NCI-H187 (cell line): ENCODE measurements at places on chromosomes 1 and 21.

DNA sequence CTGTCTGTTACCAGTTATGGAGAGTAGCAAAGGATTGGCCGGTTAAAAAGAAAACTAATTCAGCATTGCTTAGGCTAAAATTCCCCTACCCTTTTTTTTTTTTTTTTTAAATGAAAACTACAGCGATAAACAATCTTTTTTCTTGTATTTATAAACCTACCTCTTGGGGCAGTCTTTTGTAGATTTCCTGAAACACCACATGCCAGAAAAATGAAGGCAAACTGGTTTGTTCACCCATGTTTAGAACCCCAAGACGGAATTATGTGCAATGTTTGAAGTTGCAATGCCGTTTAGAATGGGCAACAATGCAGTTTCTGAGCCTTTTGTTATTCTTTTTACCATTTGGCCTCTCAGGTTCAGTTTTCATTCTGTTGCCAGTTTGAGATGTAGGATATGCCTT, 59.1 kb downstream of the PRDM2 start:
- DNase-seq: no peak

DNA sequence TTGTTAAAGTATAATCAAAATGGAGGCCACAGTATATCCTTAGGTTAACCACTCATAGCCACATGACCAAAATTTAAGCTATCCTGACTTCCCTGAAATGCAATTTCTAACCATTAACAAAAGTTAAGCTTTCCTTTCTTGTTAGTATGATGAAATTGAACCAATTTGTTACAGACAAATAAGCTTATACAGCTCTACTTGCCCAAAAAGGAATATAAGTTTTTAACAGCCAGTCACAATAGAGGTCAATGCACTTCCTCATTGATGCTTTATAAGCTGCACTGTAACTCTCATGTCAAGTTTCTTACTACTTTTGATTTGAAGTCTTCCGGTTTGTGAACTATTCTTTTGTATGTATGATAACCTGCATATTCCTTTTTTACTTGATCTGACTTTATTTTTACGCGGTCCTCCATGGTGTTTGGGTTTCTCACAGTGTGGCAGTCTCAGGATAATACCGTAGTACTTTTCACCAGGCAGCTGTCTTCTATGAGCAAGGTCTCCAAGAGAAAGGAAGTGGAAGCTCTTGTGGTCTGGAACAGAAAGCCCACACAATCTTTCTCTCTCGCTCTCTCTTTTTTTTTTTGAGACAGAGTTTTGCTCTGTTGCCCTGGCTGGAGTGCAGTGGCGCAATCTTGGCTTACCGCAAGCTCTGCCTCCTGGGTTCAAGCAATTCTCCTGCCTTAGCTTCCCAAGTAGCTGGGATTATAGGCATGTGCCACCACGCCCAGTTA, 331.6 kb downstream of the SRGAP2C start:
- no peak for DNase-seq

GRCh38 chr1:15623435-15623834, 6.2 kb downstream of the DDI2 start:
- DNase-seq: no peak

DNA sequence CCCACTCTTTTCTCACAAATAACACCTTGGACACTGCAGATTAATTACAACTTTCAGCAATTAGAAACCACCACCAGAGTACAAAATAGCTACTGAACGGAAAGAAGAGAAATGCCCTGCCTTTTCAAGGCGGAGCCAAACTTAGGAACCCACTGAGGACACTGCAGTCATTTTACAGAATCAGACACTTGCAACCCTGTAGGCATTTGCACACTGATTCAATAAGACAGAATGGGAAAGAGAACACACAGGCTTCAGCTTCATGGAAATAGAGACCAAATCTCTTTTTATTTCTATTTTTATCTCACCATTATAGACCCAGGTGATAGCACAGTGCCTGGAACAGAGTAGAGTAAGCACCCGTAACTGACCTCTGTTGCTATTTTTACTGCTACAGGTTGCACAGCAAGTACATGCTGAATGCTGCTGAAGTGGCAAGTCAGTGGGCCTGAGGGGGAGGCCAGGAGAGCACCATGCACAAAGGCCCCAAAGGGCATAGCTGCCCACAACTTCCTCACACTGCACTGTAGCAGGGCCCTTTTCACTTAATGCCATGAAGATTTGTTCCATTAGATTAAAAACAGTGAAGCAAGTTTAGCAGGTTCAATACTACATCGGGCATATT, 50.7 kb upstream of the EDARADD start:
- DNase-seq: no peak

DNA sequence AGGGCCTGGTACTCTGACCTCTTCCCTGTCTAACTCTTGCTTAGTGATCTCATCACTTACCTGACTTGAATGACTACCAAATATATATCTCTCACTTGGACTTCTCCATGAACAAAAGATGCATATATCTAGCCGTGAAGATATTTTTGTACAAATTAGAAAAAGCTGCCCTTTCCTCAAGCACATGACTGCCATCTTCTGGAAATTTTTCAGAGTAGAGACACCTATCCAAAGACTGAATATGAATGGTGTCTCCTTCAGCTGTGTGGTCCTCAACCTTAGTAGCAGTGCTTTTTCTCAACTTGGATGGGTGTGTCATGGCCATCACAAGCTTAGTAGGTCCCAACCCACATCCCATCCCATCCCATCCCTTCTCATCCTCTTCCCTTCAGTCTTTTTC, 142.3 kb downstream of the DNM3 start:
- no peak for DNase-seq

GRCh38 chr21:32940079-32941014, 85.4 kb upstream of the OLIG2 start:
- DNase-seq: peak; percentile 31

- DNase-seq: no peak
These were observed 13.9 kb upstream of the WDR26 start for GRCh38 chr1:224448453-224449017.

DNA sequence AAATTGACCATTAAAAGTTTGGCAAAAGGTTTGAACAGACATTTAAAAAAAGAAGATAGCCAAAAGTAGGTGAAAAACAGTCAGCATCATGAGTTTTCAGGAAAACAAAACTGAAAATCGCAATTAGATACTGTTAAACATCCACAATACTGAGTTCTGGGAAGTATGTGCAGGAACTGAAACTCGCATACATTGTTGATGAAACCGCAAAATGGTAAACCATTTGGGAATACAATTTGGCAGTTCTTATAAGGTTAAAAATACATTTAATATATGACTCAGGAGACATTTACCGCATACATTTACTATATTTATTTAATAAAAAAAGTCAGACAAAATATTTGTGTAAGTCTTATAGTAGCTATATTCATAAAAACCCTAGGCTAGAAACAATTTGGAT, 393.2 kb downstream of the COL11A1 start:
- DNase-seq: no peak

DNA sequence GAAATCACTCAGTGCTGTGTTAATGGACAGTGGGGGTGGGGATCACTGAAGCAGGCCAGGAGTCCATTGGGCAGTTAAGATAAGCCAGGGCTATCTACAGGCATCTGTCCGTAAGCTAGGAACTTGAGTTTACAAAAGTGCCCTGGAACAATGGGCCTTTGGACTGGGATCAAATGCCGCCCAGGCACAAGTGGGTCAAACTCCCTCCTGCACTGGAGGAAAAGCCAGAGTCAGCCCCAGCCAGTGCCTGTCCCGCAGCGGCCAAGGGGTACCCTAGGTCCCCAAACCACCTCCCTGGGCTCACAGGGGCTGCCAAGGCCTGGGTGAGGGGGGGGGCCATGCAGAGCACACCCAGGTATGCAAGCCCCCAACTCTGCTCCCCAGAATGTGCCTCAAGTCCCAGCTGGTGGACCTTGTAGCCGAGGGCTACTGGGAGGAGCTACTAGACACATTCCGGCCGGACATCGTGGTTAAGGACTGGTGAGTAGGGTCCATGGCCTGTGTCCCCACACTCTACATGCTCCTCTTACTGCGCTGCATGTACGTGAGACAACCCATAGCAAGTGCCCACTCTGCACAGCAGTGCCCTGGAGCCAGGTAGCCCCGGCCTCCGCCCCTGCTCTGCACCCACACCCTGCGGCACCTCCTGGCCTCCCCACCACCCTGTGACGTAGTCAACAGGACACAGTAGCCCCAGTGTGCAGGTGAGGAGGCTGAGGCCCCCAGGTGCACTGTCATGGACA, 7.7 kb downstream of the FBXO6 start:
- no peak for DNase-seq

DNA sequence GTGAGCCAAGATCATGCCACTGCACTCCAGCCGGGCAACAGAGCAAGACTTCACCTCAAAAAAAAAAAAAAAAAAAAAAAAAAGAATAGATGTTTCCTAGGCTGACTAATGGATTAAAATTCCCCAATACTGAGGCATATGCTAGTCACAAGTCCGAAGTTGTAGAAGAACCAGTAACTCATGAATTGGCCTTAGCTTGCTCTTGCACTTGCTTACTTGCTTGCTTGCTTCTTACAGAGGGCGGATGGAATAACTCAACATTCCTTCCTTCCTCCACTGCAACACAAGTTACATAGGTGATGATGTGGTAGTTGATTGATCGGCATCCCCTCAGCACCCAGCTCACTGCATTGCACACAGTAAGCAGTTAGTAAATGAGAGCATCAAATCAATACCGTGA, 2.8 kb upstream of the TARS2 start:
- DNase-seq: no peak

GRCh38 chr1:78441921-78442320, 48.9 kb upstream of the PTGFR start:
- no peak for DNase-seq

DNA sequence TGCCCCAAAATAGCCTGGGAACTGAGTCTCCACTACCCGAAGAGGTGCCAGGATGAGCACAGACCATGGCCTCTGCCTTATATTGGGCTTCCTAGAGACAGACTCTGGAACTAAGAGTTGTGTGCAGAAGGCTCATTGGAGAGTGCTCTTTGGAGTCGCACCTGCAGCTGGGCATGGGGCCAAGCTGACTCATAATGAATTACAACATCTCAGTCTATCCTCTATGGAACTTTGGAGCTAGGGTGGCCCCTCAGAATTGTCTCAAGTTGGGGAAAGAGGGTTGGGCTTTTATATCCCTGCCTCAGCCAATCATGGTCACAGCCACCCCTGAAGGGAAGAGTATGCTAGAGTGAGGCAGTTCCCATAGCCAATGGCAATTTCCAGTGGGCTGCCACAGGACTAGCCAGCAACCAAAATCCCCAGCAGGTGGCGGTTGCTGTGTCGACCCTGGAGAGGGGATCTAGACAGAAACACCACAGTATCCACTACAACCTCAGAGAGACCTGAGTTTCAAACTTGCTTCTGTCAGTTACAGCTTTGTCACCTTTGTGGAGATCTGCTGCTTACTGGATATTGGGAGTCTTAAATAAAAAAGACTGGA, 93.8 kb downstream of the DMRTA2 start:
- no peak for DNase-seq

- DNase-seq: no peak
These were observed 3.1 kb upstream of the SHISA4 start for GRCh38 chr1:201885531-201886075.

GRCh38 chr1:197063212-197063611, 3.8 kb downstream of the F13B start:
- DNase-seq: no peak

GRCh38 chr1:93474321-93474720, 26.4 kb downstream of the FNBP1L start:
- DNase-seq: no peak

DNA sequence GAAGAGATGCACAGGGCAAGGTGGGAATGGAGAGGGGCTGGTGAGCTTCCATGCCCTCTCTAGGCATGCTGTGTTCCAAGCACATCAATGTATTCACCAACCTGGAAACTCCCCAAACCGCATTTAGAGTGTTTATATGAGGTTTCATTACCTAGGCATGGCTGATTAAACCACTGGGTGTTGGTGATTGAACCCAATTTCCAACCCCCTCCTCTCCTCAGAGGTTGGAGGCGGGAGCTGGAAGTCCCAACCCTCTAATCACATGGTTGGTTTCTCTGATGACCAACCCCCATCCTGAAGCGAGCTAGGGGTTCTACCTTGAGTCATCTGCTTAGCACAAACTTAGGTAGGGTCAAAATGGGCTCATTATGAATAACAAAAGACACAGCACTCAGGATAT, 3.0 kb upstream of the PPIE start:
- no peak for DNase-seq

DNA sequence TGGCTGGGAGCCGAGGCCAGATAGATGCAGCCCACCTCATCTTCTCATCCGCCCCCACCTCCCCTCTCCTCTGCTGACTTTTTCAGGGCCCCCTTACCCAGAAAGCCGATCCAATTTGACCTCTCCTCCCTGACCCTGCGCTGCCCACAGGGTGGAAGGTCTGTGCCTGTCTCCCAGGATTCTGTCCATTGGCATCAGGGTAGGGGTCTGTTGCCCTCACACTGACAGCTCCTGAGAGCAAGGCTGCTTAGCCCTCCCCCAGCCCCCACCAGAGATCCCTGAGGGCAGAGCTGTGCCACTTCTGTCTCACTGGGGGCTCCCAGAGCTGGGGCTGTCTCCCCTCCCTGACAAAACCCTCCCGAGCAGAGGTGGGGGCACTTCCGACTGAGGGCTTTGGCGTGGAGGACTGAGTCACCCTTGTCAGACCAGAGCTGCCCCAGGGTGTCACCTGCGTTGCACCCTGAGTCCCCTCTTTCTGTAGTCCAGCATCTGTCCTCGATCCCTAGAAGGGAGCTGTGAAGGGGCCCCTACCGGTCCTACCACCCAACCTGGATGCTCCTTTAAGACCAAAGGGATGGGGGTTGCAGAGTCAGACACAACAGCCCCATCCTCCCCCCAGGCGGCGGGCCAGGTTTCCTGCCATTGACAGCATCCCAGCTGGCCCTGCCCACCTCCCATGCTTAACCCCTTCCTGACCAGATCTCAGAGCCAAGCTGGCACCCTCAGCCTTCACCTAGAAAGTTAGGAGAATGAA, 2.4 kb upstream of the FAM110D start:
- no peak for DNase-seq

DNA sequence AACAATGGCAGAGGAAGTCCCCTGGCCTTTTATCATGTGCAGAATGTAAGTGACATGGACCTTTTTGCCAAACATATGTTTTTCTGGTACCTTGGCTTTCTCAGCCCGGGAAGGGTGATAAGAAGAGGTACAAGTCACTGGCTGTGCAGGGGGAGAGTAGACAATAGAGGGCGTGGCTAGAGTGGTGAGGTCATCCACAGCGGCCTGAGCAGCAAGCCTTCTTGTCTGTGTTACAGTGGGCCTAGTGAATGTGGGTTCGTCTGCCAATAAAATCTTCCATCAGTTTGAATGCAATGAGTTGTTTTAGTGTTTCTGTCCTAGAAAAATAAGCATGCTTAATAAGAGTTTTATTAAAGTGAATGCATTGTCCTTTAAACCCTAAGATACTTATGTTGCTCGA, 59.0 kb upstream of the PGD start:
- no peak for DNase-seq

DNA sequence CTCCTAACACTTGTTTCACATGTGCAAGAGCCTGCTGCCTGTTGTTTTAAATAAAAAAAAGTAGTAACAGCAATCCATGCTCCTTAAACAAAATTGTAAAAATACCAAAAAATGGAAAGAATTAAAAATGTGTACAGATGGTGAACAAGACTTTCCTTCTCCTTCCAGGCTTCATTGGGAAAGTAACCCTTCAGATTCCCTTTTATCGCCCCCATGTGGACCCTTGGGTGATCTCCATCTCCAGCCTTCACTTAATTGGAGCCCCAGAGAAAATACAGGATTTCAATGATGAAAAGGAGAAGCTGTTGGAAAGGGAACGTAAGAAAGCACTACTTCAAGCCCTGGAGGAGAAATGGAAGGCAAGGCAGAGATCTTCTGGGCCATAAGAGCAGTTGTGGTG, 14.2 kb downstream of the VPS13D start:
- no peak for DNase-seq
